Activated CD4-positive, alpha-beta T cell treated with anti-CD3 and anti-CD28 coated beads, Interleukin-2, amount 50 U/mL, for 24 hours (primary cell): ENCODE measurements at places on chromosomes 11 and 22.

- DNase-seq, result no peak
Measured at GRCh38 chr22:48459859-48460823, 1367.5 kb downstream of the BRD1 start.

- DNase-seq, result no peak
Measured at GRCh38 chr11:122341477-122341876, 225.5 kb upstream of the BLID start.

GRCh38 chr11:2536440-2536989 is 91.7 kb downstream of the KCNQ1 start:
- DNase-seq, result no peak

GRCh38 chr22:17964156-17964555 is 60.2 kb downstream of the MICAL3 start:
- no peak for DNase-seq

DNA sequence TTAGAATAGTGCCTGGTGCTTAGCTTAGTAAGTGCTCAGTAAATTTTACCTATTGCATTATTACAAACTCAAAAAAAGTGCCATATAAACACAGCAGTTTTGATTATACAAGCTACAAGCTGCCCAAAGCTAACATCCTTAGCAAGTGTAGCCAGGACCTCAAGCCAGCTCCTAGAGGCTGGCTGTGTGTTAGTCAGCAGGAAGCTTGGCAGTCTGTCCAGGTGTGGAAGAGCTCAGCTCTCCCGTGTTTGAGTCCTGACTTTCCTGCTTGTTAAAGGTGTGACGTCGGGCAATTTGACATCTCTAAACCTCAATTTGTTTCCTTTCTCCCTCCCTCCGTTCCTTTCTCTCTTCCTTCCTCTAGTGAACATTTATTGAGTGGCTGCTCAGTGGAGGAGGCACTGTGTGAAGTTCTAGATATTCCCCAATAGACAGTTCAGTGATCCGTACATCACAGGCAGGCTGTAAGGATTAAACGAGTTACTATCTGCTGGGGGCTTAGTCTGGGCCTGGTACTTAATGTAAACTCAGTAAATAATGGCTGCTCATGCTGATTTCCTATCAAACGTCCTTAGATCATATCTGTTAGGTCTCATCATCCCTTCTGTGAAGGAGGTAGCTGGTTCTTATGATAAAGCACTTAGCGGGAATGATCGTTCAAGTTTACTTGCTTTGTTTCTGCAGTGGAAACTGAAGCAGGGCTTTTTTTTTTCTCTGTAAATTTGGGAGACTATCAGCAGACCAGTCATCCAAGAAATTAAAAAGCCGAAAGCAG is 68.7 kb downstream of the PRR5L start:
- no peak for DNase-seq

GRCh38 chr11:63179432-63180041 is 35.5 kb upstream of the SLC22A24 start:
- no peak for DNase-seq
